ENCODE measurements at places on chromosomes 6 and 20. TPM values are rescaled to one million over a fixed set of nuclear protein-coding genes. Genes with fewer than 3 reads are reported as not detected.

Gene TSPO2
- total RNA-seq = not detected

Gene SLC17A9
- total RNA-seq = not detected

Gene RFX6
- not detected for total RNA-seq

Gene VSTM2L
- 4.0 TPM for total RNA-seq

Gene VGLL2
- not detected for total RNA-seq

Gene FOXC1
- total RNA-seq = 5.5 TPM

Gene ZBTB46
- 15.9 TPM for total RNA-seq

Gene GTSF1L
- not detected for total RNA-seq

Gene SLC22A7
- not detected for total RNA-seq

Gene HTR1E
- total RNA-seq = not detected

Gene TULP1
- total RNA-seq = not detected

Gene MCCD1
- not detected for total RNA-seq

Gene PRL
- not detected for total RNA-seq

Gene NHSL1
- 1.3 TPM for total RNA-seq

Gene TTK
- total RNA-seq = 173 TPM

Gene HBS1L
- total RNA-seq = 78.6 TPM

Gene EPPIN
- not detected for total RNA-seq

Gene SPATS1
- not detected for total RNA-seq

Gene PRDM13
- total RNA-seq = not detected

Gene SNAP91
- total RNA-seq = not detected

Gene SEMG1
- total RNA-seq = not detected

Gene FAM83D
- total RNA-seq = 73.9 TPM

Gene SIRPD
- not detected for total RNA-seq

Gene RSPO3
- total RNA-seq = not detected

Gene KCNK17
- not detected for total RNA-seq

Gene BTN1A1
- total RNA-seq = not detected

Gene BNIP5
- not detected for total RNA-seq

Gene SNRPB
- 775 TPM for total RNA-seq
